ENCODE measurements at places on chromosomes 1 and 21.

- H3K36me3 ChIP-seq = peaks cover 27% of the 10 kb centered on the region
- H3K4me1 ChIP-seq = peaks cover 36% of the 10 kb centered on the region
- H3K4me3 ChIP-seq = peak overlapping the region; percentile 87
- H3K27me3 ChIP-seq = no peaks in the 10 kb centered on the region
- DNase-seq = peak; percentile 25
- H3K27ac ChIP-seq = peak overlapping the region; percentile 95
Measured at GRCh38 chr1:244865028-244865371, 657 bp upstream of the HNRNPU start.

GRCh38 chr1:111256988-111257658, 29.6 kb downstream of the CHI3L2 start:
- H3K27ac ChIP-seq = no peak overlapping the region
- no peak for DNase-seq
- H3K4me3 ChIP-seq = no peak overlapping the region
- H3K36me3 ChIP-seq = no peaks in the 10 kb centered on the region

DNA sequence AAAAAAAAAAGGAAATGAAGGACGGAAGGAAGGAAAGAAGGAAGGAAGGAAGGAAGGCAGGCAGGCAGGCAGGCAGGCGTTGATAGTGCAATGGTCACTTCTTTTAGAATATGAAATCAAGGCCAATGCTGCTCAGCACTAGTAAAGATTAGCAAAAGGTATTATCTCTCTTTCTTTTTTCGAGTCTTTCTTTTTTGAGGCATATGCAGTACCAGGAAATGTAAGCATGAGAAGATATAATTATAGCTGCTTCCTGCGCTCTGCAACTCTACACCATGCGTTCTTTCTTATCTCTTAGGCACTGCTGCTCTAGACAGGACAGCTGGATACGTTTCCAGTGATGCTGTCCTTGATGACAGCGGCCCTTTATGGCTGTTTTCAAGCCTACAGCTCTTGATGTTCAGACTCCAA, 1512.5 kb upstream of the B3GALT2 start:
- H3K27ac ChIP-seq = no peak overlapping the region
- peaks cover 1% of the 10 kb centered on the region for H3K27me3 ChIP-seq
- no peak for DNase-seq
- no peaks in the 10 kb centered on the region for H3K36me3 ChIP-seq
- no peak overlapping the region for H3K4me3 ChIP-seq

DNA sequence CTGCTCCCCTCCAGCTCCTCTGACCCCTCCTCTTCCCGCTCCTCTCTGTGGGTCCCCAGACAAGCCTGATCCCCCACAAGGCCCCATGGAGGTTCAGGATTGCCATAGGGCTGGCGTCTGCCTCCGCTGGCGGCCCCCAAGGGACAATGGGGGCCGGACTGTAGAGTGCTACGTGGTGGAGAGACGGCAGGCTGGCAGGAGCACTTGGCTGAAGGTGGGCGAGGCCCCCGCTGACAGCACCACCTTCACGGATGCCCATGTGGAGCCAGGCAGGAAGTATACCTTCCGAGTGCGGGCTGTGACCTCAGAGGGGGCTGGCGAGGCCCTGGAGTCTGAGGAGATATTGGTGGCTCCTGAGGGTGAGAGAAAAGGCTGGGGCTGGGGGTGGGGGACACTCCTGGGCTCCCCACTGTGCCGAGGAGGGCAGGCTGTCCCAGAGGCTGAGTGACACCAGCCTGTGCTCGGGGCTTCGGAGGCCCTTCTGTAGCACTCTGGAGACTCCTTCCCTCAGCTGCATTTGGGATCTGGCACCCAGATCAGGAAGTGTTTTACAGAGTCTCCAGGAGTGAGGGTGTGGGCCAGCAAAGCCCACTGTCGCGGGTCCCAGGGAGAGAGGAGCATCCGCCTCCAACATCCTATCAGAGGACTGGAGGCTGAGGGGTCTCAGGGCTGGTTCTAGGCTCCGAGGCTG, 25.9 kb downstream of the IGFN1 start:
- no peak for DNase-seq
- H3K4me1 ChIP-seq = no peaks in the 10 kb centered on the region
- no peaks in the 10 kb centered on the region for H3K36me3 ChIP-seq
- H3K27me3 ChIP-seq = peaks cover 5% of the 10 kb centered on the region

GRCh38 chr1:5978452-5978851, 13.8 kb downstream of the NPHP4 start:
- H3K4me3 ChIP-seq = no peak overlapping the region
- H3K27me3 ChIP-seq = no peaks in the 10 kb centered on the region
- H3K36me3 ChIP-seq = peaks cover 19% of the 10 kb centered on the region
- peaks cover 47% of the 10 kb centered on the region for H3K4me1 ChIP-seq

GRCh38 chr1:10630661-10631120, 155.9 kb downstream of the PEX14 start:
- H3K4me3 ChIP-seq = no peak overlapping the region
- no peaks in the 10 kb centered on the region for H3K4me1 ChIP-seq
- H3K27ac ChIP-seq = no peak overlapping the region
- H3K36me3 ChIP-seq = no peaks in the 10 kb centered on the region
- H3K27me3 ChIP-seq = no peaks in the 10 kb centered on the region

DNA sequence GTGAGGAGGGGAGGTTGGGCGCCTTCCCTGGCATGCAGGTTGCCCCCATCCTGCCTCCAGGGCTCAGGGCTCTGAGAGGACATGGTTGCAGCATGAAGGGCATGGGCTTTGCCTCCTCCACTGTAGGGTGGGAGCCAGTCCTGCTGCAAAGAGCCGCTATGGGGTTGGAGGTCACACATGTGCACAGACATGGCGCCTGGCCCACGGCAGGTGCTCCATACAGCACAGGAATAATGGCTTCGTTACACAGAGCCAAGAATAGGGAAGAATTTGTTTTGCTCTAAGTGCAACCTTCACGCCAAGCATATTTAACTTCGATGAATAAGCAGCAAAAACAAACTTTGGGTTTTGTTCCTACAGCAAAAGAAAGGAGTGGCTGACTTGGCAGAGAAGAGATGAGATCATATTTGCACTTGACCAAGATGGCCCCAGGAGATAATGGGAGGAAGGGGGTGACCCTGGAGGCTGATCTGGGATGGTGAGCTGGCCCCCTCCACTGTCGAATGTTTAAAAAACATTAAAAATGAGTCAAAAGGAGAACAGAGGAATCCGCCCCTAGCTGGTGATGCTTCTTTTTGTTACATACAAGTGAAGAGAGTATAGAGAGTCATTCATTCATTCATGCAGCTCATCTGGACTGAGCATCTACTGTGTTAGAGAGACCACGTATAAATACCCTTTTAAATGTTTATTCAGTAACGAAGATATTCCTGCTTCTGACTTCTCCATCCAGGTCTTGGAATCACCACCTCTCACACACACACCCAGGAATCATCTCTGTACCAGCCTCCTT, 12.4 kb upstream of the C2CD2 start:
- H3K27ac ChIP-seq = no peak overlapping the region
- DNase-seq = no peak
- H3K4me1 ChIP-seq = no peaks in the 10 kb centered on the region
- H3K4me3 ChIP-seq = no peak overlapping the region
- no peaks in the 10 kb centered on the region for H3K36me3 ChIP-seq

DNA sequence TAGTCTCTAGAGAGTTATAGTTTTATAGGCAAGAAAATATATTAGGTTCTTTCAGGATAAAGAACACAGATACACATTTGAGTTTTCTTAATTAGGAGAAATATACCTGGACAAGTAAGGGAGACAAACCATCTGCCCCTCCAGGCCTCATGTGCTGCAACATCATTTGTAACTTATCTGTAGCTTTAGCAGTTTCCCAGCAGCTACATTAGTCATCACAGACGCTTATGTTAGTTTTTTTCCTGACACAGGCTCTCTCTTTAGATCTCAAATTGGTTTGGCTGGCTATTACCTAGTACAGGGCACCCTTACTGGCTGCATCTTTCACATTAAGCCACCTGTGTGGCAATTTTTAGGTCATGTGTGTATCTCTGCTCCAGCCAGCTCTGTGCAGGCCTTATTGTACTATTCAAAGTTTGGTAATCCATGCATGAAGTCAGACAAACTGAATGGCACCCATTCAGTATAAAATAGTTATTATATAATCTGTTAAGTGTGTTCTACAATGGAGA, 25.9 kb downstream of the GNPAT start:
- H3K36me3 ChIP-seq = peaks cover 68% of the 10 kb centered on the region
- DNase-seq = no peak
- H3K27ac ChIP-seq = no peak overlapping the region
- no peak overlapping the region for H3K4me3 ChIP-seq
- H3K27me3 ChIP-seq = no peaks in the 10 kb centered on the region

- no peaks in the 10 kb centered on the region for H3K4me1 ChIP-seq
- no peaks in the 10 kb centered on the region for H3K27me3 ChIP-seq
- no peak for DNase-seq
Measured at GRCh38 chr1:20751462-20751990, 19.0 kb upstream of the SH2D5 start.

DNA sequence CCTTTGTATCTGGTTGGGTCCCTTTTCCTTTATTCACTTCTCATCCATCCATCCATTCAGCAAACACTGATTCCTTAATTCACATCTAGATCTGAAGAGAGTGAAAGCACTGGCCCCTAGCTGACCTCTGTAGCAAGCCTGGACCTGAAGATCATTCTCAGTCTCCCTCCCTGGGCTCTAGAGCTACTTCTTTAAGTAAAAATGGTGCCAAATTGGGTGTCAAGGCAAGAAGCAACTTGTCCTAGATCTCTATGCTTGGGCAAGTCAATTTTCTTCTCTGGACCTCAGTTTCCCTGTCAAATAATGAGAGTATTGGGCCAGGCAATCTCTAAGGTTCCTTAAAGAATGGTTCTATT, 36.1 kb downstream of the PLXNA2 start:
- H3K27ac ChIP-seq = no peak overlapping the region
- no peak for DNase-seq
- no peaks in the 10 kb centered on the region for H3K36me3 ChIP-seq

GRCh38 chr1:219459351-219460080, 153.4 kb downstream of the ZC3H11B start:
- no peak overlapping the region for H3K4me3 ChIP-seq
- no peaks in the 10 kb centered on the region for H3K27me3 ChIP-seq
- no peaks in the 10 kb centered on the region for H3K36me3 ChIP-seq
- H3K4me1 ChIP-seq = peaks cover 12% of the 10 kb centered on the region
- DNase-seq = no peak

GRCh38 chr1:164726235-164726634, 167.3 kb downstream of the PBX1 start:
- DNase-seq = no peak
- H3K4me3 ChIP-seq = no peak overlapping the region
- H3K27ac ChIP-seq = no peak overlapping the region
- peaks cover under 1% of the 10 kb centered on the region for H3K4me1 ChIP-seq
- H3K36me3 ChIP-seq = no peaks in the 10 kb centered on the region

DNA sequence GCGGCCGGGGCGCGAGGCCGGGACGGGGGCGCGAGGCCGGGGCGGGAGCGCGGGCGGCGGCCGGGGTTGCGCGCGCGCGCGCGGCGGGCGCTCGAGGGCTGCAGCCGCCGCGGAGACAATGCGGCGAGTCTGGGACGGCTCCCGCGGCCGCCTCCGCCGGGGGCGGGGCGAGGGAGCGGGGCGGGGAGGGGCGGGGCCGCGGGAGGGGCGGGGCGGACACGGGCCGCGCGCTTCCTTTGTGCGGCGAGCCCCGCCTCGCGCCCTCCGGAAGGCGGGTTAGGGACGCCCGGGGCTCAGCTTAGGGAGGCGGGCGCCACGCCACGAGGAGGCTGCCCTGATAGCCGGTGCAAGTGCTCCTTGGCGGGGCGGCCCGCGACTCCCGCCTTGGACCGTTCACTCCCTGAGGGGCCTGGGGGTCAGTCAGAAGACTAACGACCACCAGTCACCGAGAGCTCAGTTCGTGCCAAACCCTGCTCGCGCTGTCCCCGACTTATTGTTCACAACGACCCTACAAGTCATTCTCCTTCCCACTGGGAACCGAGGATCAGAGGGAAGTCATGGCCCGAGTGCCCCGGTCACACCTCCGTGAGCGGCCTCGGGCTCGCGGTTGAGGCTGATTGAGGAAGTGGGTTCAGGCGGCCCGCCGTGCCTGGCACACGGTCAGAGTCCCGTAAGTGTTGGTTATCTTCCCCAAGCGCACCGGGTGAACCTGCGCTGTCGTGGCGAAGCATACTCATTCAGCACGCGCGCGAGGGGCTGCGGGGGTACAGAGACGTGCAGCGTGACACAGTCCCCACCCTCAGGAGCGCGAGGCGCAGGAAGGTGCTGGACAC, 29.1 kb upstream of the A3GALT2 start:
- peak overlapping the region; percentile 91 for H3K27ac ChIP-seq
- peaks cover under 1% of the 10 kb centered on the region for H3K27me3 ChIP-seq
- peaks cover 42% of the 10 kb centered on the region for H3K4me1 ChIP-seq
- H3K4me3 ChIP-seq = peak overlapping the region; percentile 92
- peaks cover 17% of the 10 kb centered on the region for H3K36me3 ChIP-seq

GRCh38 chr1:43774359-43774758, 67.0 kb downstream of the ST3GAL3 start:
- H3K27me3 ChIP-seq = no peaks in the 10 kb centered on the region
- H3K36me3 ChIP-seq = peaks cover 5% of the 10 kb centered on the region
- peaks cover 15% of the 10 kb centered on the region for H3K4me1 ChIP-seq
- no peak overlapping the region for H3K27ac ChIP-seq

DNA sequence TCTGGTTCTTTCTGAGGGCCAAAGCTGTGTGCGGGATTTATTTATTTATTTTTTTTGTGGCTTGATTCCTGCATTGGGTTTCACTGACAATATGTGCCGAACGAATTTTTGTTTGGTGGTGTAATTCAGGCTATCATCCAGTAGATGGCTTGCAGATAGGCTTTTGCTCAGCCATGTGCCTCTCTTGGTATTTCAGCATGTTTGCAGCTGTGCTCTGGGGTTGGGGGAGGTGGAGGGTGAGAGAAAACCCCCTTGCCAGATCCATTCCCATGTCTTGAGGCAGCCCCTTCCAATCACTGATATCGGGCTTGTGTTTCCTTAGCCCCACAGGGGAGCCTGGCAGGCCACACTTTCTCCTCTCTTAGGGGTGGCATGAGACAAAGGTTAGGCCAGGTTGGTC, 302.4 kb downstream of the PTGER3 start:
- H3K36me3 ChIP-seq = no peaks in the 10 kb centered on the region
- no peaks in the 10 kb centered on the region for H3K4me1 ChIP-seq
- H3K4me3 ChIP-seq = no peak overlapping the region
- H3K27me3 ChIP-seq = peaks cover 2% of the 10 kb centered on the region

- no peak overlapping the region for H3K4me3 ChIP-seq
- no peaks in the 10 kb centered on the region for H3K4me1 ChIP-seq
- no peak overlapping the region for H3K27ac ChIP-seq
- H3K27me3 ChIP-seq = peaks cover 1% of the 10 kb centered on the region
Measured at GRCh38 chr1:230797942-230798365, 50.8 kb downstream of the CAPN9 start.

Measured in activated T-helper 1 cell treated with anti-CD3 and anti-CD28 coated beads, Interleukin-12 subunit alpha, Interleukin-12 subunit beta, Interleukin-2, Interleukin-4 antibody, amounts not matched to agents 30 ng/mL and 10 ng/mL and 1 ng/mL, durations not matched to agents 14 hours and 24 hours and 36 hours (primary cell).